ENCODE measurements at places on chromosomes 11 and 22.

GRCh38 chr22:27995801-27996528 lies 76.9 kb upstream of the PITPNB start:
- no peak for DNase-seq

DNA sequence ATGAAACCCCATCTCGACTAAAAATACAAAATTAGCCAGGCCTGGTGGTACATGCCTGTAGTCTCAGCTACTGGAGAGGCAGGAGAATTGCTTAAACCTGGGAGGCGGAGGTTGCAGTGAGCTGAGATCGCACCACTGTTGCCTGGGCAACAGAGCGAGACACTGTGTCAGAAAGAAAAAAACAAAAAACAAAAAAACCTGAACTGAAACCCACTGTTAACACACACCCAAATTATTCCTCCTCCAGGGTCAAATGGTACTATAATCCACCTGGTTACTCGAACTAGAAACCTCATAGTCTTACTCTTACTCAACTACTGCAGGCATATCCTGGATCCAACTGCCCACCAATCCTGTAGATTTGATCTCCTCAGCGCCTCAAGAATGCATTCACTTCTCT lies 35.5 kb downstream of the USP28 start:
- no peak for DNase-seq

- no peak for DNase-seq
These were observed 825 bp downstream of the SLC1A2 start for GRCh38 chr11:35418282-35419183.

DNA sequence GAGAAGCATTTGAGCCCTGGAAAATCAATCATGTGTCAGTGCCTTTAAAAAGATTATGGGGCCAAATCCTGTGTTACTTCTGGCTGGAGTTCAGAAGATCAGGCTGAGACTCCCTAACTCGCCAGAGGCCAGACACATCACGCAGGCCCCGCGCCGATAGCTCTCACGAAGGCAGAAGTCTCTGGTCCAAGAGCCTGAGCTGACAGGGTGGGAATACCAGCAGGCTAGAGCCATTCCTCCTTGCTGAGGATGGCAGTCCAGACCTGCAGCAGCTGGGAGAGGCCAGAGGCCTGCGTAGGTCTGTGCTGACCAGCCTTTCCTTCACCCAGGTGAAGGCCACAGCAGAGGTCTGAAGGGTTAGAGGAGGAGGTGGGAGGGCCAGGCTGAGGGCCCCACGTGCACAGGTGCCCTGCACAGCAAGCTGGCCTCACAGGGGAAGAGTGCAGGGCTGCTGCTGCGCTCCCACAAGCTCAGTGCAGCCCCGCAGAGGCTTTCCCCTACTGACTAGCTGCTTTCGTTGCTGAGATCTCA lies 52.9 kb downstream of the ST14 start:
- DNase-seq = no peak

GRCh38 chr11:72781313-72782080 lies 12.3 kb downstream of the STARD10 start:
- DNase-seq = peak; percentile 63

- peak; percentile 76 for DNase-seq
These were observed at the start of gene TRPM5 for GRCh38 chr11:2443881-2444820. Gene TRPM5 (minus strand): TSS chr11:2444514. CDS start chr11:2423036, 21,478 bp downstream.

DNA sequence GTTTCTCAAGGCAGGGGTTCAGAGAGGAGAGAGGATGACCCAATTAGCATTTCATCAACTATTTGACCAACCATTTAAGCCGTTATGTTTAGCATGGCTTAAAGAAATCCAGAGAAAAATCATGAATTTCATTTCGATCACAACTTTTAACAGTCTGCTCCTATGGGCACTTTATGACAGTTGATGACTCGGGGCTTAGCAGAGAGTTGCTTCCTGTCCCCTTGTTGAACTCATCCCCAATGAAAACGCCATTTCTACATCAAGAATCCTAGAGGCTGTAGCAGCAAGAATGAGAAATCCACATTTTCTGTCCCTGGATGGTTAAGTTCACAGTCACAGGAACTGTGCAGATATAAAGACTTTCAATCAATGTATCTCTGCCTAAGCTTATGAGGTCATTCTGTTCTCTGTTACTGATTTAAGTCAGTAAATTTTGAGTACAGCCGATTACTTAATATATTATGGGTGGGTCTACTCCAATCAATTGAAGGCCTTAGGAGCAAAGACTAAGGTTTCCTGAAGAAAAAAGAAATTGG lies 81.1 kb downstream of the BDNF start:
- no peak for DNase-seq

DNA sequence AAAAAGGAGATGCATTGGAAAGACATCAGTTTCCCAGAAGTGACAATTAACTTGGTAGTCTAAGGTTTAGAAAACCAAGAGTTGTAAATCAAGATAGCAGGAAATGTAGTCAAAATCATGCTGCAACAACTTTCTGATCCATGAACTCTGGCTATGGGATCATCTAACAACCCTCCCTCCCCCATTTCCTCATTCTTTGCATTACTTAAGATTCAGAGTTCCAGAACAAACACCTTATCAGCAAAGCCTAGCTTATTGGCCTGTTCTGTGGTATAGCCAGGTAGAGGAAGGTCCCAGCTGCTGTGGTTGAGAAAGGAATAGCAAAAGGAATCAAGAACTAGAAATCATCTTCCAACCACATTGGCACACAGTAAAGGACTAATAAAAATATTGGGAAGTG lies 651.1 kb downstream of the METTL15 start:
- no peak for DNase-seq

DNA sequence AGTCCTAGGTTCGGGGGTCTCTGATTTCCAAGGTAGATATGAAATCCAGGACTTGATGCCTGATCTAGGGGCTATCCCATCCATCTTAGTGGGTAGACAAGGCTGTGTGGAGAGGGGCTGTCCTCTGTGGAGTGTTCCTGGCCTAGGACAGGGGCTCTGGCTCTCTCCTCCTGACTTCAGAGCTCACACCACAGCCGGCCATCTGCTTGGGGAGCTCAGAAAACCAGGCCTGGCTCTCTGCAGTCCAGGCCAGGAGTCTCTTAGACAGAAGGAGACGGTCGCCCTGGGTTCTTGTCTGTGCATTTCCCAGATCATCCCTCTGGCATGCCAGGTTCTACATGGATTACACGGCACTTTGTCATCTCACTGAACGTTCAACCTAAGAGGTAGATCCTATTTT lies 17.9 kb downstream of the TUB start:
- no peak for DNase-seq

DNA sequence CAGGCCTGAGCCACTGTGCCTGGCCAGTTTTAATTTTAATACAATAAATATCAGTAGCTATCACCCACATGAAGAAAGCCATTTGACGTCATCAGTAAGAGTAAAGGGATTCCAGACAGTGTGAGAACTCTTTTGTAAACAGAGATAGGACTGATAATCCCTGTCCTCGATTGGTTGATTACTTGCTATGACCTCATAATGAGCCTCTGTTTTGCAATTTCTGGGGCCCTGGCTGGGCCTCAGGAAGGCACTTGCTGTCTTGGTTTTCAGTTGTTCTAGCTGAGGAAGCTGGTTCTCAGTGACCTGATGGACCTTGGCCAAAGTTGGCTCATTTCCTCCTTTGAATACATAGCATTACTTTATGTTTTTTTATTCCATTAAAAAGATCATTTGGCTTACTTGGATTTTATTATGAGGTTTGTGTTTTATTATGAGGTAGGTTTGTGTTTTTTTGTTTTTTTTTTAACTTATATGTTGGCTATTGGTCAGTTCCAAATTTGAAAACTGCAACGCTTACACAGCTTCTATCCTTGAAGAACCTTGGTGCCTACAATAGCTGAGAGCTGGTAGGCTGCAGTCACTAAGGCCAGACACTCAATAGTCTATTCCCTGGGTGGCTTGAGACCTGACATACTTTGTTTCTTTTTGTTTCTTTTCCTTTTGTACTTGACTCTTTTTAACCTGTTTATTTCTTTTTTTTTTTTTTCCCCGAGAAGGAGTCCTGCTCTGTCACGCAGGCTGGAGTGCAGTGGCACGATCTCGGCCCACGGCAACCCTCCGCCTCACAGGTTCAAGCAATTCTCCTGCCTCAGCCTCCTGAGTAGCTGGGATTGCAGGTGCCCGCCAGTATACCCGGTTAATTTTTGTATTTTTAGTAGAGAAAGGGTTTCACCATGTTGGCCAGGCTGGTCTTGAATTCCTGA lies 20.0 kb downstream of the MARK2 start:
- DNase-seq = no peak

DNA sequence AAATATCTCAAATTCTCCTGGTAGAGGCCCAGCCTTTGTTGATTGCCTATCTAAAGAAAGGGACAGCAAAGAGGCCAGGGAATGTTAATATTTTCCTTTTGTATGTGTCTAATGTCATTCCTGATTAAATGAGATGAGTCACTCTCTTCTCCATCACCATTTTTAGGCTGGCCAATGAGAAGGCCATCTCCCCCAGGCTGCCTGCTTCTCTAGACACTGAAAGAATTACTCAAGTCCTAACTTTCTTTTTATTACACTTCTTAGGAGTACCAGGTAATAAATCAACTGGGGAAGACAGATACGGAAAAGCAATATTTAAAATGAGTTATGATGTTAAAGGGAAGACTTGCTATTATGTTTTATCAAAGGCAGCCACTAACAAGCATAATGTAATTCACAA lies 259.2 kb upstream of the SORL1-AS1 start:
- DNase-seq = no peak

- no peak for DNase-seq
These were observed 78.7 kb downstream of the NECTIN1 start for GRCh38 chr11:119650251-119650650.

GRCh38 chr22:46024136-46024840 lies 47.3 kb upstream of the WNT7B start:
- no peak for DNase-seq

DNA sequence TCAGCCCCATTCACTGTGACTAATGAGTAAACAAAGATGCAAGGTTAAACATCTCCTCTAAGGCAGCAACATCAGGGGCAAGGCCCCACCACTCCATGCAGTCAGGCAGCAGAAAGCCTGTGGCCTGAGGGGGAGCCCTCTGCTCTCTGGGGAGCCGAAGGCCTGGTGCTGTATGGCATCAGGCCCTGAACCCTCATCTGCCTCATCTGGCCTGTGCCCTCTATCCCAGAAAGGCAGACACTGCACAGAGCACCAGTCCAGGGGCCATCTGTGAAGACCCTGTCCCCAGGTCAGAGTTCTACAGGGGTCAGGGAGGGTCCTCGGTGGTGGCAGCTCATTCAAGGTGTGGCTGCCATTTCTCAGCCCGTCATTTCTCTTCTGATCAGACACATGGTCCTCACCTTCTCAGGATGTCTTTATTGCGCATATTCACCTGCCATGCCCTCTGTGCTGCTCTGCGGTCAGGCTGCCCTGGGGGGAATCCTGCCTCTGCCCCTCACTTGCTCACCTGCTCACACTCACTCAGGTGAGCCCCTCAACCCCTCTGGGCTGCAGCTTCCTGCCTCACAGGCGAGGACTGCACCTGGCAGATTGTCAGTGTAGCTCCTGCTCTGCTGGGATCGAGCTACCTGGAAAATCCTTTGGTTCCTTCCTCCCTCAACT lies 103.1 kb upstream of the PITPNB start:
- DNase-seq = no peak

DNA sequence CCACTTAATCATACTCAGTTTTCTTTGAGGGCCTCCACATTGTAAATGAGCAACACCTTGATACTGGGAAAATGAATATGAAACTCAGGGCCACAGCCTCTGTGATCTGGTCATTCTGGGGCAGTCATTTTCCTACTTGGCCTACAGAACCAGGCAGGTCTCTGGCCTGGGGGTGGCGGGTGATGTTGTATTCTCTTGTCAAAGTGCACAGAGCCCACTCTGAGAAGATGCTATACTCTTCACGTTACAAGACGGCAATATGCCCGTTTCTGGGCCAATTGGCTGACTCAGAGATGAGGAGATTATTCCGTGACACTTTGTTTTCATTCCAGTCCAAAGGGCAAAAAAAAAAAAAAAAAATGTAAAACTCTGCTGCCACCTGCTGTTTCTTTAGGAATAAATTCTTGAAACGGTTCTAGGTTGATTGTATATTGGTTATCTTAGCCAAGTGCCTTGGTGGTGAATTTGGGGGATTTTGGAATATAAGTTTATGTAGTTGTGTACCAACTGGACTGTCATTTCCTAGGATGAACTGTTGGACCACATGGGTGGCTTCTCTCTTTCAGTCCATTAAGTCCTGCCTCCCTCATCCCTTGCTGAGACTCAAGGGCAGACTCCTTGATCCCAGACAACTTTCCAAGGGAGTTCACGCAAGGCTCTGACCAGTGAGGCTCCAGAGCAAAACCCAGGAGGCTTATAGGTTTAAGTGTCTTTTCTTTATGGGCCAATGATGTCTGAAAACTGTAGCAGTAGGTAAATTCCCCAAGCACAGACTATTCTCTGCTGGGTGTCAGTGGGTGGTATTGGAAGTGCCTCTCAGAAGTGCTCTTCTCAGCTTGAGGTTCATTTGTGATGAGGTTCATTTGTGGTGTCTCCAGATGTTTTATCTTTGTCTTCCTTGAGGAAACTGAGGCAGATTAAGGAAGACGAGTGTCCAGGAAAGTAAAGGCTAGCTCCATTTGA lies 18.2 kb downstream of the ADM start:
- DNase-seq = peak; percentile 56

DNA sequence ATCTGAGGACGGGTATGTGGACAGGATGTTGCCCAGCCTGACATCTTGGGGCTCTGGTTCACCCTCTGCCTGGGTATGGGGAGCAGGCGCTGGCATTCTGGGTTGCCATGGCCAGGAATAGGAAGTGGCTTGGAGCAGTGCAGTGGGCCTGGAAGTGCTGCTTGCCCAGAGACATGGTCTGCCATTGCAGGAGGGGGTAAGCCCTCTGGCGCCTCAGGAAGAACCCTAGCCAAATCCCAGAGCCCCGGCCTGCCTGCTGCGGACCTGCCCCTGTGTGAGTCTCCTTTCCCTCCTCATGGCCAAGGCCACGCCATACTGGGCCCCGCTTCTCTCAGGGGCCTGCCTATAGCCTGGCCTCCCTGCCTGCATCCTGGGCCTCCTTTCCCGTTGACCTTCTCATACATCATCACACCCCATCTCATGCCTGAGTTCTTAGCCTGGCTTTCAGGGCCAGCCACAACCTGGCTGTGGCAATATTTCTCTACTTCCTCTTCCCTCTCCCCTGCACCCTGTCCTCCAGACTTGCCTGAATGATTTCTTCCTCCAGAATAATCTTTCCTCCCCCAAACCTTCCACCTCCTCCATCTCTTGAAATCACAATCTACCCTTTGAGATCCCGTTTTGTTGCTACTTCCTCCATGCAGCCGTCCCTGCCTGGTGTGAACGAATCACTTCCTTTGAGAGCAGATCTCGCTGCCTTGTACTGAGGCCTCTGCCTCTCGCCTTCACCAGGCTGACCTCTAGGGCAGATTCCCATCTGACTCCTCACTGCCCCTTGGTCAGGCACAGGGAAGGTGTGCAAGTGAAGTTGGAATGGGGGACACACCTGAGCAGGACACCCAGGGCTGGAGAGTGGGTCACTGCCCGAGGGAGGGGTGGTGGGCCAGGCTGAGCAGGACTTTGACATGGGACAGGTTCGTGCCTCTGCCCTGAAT lies 5.2 kb downstream of the CAPN5 start:
- DNase-seq = no peak

GRCh38 chr11:22275600-22275999 lies 62.6 kb upstream of the SLC17A6 start:
- DNase-seq = no peak

GRCh38 chr11:103623933-103624332 lies 412.5 kb upstream of the DDI1 start:
- no peak for DNase-seq

- DNase-seq = no peak
These were observed 37.7 kb downstream of the NTM start for GRCh38 chr11:131408025-131408640.

Data from activated naive CD4-positive, alpha-beta T cell treated with Interleukin-2 at 50 U/mL for 16 hours (primary cell).